Heart left ventricle (tissue), 16 donors: ENCODE measurements at places on chromosomes 2 and 18. TPM values are rescaled to one million over a fixed set of nuclear protein-coding genes. Genes with fewer than 3 reads are reported as not detected.

Gene AOX1
- total RNA-seq = 7.9 TPM

Gene SRD5A2
- not detected for total RNA-seq

DNA sequence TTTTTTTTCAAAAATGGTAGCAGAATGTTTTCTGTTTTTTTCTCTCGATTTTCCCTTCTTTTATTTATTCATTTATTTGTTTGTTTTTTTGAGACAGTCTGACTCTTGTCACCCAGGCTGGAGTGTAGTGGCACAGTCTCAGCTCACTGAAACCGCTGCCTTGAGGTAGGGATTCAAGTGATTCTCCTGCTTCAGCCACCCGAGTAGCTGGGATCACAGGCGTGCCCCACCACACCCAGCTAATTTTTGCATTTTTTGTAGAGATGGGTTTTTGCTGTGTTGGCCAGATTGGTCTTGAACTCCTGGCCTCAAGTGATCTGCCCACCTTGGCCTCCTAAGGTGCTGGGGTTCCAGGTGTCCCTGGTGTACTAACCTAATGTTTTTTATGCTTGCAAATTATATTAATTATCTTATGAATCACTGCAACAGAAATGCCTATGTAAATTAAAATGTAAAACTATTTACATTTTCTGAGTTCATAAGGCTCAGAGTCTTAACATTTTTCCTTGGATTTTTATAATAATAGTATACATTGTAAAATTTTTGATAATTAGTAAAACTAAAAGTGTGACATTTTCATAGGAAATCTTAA lies 19.2 kb downstream of the MTA3 start:
- H3K4me3 ChIP-seq = no peak overlapping the region
- H3K4me1 ChIP-seq = no peaks in the 10 kb centered on the region
- no peak for DNase-seq
- peaks cover 21% of the 10 kb centered on the region for H3K36me3 ChIP-seq
- no peak overlapping the region for H3K27ac ChIP-seq

Gene RTP5
- not detected for total RNA-seq
